ENCODE measurements at places on chromosomes 16 and 17.

GRCh38 chr16:9357829-9358228 is 266.4 kb downstream of the HAPSTR1 start:
- no peak for DNase-seq

- DNase-seq, result no peak
Observed at GRCh38 chr17:14308636-14308964, 7.7 kb downstream of the HS3ST3B1 start.

DNA sequence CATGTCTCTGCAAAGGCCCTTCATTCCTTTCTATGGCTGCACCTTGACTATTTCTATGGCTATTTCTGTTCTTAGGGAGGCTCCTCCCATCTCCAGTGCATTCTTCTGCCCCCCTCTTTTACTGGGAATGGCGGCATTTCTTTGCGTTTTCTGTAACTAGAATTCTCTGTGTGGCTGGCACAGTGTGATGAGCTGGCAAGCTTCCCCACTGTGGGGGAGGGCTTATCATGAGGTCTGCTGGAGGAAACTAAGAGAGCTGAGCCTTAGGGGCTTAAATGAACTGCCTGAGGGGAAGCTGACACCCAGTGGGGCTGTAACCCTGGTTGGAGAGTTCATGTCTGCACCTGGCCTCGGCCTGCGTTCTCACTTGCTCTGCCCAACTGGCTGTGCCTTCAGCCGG is 1.5 kb upstream of the CARD14 start:
- no peak for DNase-seq

GRCh38 chr16:19578378-19578971 is 23.0 kb downstream of the VPS35L start:
- no peak for DNase-seq

DNA sequence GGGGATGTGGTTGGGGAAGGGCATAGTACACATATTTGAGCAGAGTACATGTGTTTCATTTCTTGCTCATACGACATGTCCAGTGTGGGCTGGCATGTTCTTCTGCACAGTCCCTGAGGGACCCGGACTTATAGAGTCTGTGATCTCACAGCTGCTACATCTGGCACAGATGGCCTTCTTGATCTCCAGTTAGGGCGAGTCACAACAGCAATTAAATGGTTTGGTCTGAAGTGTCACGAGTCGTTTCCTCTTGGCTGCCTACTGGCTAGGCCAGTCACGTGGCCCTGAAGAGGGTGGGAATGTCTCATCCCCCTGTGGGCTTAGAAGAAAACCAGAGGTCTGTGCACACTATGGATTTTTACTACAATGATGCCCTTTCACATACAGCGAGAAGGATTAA is 443.6 kb downstream of the WWOX start:
- DNase-seq, result no peak

DNA sequence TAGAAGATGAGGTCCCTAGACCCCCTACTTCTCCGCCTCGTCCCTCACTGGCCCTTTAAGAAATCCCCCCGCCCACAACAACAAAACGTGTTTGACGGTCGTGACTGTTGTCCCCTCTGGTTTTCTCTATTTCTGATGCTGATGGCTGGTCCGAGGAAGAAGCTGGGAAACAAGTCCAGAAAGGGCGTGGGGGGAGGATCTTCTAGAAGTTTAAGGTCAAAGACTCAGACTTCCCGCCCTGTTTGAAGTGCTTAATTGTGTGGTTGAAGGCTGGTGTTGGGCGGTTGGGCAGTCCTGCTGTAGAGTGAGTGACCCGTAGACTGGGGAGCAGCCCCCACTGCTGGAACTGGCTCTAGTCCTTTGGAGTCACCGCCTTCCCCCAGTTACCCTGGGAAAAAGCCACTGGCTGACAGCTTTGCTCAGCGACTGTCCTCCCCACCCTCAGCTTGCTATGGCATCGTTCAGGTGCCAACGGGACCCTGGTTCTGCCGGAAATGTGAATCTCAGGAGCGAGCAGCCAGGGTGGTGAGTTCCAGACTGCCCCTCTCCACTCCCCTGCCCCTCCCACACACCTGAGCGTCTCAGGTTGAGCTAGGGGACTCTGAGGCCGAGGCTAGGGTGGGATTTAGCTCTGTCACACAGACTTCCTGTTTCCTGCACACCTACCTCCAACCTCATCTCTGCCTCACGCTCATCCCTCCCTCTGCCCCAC is 1.6 kb downstream of the MLLT6 start:
- DNase-seq, result no peak

GRCh38 chr17:29196769-29197515 is 16.7 kb upstream of the MYO18A start:
- DNase-seq, result no peak

GRCh38 chr17:35725802-35726126 is 5.7 kb upstream of the RASL10B start:
- no peak for DNase-seq
